ENCODE measurements at places on chromosomes 6 and 20.

- no peak for DNase-seq
Observed at GRCh38 chr6:144544266-144544830, 259.2 kb downstream of the UTRN start.

DNA sequence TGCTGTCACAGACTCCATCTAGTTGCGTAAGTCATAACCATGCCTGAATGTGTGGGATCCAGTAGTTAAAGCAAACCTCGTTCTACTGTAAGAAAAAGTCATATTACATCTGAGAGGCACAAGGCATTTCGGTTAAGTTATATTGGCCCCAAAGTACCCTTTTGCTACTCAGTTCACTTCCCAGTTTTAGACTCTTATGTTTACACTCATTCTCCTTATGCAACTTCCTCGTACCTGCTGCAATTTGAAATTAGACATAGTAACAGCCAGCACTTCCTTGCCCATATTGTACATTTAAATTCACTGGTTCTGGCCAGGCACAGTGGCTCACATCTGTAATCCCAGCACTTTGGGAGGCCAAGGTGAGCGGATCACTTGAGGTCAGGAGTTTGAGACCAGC, 37.0 kb downstream of the PEX7 start:
- peak; percentile 50 for DNase-seq

DNA sequence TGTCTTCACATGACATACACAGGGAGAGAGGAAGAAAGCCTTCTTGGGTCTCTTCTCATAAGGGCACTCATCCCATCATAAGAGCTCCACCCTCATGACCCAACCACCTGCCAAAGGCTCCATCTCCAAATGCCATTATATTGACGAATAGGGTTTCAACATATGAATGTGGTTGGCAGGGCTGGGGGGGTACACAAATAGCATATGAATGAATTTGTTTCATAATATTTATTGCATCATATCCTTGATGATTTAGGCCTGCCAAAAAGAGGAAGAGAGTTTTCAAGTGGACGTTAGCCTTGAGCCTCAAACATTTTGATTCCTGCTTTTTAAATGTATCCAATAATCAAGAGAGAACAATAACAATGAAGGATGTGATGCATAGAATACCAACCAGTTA, 26.2 kb upstream of the OPRM1 start:
- peak; percentile 87 for DNase-seq

DNA sequence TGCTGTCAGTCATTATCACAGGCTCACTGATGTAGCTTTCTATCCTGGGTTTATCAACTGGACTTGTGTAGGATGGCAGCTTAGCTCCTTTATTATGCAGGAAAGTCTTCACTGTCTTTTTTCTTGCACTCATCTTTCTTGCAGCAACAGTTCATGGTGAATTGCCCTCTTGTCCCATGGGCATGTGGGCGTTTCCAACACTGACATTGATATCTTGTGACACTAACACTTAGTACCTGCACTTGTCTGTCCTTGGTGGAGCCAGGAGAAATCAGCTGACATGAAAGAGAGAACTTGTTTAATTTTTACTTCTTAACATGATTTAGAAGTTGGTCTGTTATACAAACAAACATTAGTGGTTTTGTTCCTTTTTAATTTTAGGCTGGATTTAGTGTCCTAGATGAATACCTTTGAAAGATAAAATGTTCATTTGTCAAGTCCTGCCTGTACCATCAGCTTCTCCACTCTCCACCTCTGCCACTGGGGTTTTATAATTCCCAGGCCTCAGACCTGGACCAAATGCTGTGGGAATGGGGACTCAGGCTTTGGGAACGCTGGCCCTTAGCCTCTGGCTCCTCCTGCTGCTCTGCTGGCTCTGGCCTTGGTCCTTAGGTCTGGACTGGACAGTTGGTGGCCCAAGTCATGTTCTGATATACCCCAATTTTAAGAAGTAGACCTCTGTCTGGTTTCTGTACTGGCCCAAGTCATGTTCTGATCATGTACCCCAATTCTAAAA, 161.0 kb upstream of the LAMP5 start:
- DNase-seq: peak; percentile 55

DNA sequence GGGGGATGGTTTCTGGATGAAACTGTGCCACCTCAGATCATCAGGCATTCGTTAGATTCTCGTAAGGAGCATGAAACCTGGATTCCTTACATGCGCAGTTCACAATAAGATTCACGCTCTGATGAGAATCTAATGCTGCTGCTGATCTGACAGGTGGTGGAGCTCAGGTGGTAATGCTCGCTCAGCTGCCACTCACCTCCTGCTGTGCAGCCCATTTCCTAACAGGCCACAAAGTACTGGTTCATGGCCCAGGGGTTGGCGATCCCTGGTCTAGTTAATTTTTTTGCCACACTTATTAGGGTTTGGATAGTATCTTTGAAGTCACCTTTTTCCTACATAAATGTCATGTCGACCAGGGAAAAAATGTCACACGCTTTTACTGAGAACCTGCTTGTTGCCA, 96.8 kb upstream of the MLIP start:
- no peak for DNase-seq

DNA sequence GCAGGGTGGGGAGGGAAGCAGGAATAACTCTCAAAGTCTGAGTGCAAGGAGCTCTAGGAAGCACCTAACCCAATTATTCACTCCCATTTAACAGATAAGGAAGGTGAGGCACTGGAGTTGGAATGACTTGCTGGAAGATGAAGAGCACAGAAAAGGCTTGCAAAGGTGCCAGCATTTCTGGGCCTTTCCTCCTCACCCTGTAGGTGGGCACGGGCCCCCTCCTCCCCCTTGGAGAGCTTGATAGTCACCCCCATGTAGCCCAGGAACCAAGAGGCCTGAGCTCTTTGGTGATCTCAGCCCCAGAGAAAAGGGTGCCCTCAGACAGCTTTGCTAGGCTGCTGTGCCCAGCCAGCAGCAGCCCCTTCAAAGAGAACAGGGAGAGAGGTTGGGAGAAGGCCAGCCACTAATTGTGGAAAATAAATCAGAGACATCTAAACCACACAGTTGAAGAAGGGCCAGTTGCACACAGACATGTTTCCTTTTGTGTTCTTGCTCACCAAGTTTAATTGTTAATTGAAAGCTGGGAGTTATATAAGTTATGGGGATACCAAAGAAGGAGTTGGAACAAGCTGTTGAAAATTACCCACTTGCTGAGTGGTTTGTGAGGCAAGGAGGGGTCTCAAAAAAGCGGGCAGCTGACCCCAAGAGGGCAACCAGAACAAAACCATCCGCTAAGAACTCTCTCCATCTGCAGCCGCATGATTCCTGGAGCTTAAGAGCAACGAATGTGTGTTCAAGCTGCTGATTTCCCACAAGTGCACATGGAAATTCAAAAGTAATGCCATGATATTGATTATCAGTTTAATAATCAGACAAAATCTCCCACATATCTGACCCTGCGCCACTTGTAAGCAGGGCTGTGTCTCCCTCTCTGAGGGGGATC, 77.0 kb downstream of the MRPL14 start:
- no peak for DNase-seq

DNA sequence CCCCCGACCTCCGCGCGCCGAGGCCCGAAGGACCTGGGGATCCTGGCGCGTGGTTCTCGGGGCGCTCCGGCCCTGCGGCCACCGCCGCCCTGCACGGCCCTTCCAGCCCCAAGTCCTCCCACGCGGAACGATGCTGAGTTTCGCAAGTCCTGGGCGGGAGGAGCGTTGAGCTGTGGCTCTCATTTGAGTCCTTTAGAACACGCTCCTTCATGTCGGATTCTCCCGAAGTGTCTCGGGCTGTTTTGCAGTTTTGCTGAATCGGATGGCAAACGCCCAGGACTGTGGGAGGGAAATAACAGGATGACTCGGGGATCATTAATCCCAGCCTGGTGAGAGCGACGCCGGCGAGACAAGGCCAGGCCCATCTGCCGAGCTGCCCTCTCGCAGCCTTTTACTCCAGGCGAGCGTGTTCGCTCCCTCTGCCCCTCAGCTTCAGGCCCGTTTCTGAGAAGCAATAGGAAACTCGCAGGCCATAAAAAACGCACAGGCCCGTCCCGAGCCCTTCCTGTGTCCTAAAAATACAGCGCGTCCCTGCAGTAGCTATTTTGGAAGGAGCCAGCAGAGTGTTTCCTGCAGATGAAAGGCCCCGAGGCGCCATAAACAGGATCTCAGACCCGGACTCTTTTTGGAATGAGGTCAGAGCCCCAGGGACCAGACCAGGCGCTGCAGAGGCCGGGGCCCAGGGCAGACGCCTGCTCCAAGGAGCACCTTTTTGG, 153.5 kb downstream of the DLL1 start:
- DNase-seq: no peak

DNA sequence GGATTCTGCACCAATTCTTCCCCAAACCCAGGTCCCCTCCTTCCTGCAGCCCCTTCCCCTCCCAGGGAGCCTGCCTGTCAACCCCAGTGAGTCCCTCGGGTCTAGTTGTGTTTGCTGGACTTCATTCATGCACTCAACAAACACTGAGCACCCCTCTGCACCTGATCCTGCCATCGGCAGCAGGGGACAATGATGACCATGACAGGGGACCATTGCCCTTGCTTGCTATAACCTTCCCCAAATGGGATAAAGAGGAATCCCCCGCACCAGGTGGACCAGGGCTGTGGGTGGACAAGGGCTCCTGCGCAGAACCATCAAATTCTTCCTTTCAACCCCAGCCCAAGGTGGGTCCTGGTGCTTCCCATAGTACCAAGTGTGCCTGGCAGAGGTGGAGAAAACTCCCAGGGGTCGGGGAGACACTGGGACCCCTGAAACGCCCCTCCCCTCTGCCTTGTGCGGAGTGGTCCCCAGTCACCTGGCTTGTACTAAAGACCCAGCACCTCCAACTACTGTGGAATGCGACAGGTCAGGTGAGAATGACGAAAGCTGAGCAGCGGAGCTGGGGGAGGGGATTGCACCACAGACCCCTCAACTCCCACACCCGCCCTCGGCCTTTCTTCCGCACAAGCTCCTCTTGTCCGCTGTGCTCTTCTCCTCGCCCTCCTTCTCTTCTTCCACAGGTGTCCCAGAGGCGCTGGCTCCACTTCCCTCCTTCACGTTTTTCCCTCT, 119.9 kb upstream of the ZNF217 start:
- DNase-seq: no peak

DNA sequence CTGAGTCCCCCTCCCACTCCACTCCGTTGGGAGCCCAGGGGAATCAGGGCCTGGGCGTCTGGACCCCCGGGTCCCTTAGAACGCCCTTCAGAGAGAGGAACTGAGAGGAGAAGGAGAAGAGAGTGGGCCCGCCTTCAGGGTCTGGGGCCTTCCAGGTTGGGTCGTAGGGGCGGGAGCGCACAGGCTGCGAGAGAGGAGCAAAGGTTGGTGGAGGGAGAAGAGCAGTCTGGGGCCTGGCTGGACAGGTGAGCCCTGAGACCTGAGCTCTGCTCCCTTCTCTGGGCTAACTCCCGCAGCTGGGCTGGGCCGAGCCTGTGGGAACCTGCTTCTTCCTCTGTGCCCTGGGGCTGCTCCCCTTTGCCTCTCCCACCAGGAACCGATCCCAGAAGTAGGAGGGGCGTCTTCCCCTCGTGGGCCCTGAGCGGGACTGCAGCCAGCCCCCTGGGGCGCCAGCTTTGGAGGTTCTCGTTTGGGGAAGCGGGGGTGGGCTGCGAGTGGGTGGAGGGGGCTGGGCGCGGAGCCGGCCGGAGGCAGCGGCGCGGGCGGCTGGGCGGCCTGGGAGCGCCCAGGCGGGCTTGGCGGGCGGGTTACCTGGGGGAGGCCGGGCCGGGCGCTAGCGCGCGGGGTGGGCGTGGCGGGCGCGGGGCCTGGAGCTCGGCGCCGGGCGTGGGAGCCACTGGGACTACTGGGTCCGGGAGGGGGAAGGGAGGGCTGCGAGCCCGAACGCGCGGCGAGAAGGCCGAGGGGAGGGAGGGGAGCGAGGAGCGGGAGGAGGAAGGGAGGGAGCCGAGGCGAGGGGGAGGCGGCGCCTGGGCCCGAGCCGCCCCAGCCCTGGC, at the start of gene DDR1:
Gene DDR1, plus strand, starts transcription at position 835 of the 836 bp plus-strand sequence. CDS start 4,211 bp downstream, outside the sequence.
- DNase-seq: peak; percentile 15

GRCh38 chr6:108562503-108562993, 1.8 kb downstream of the FOXO3 start:
- DNase-seq: peak; percentile 80

- no peak for DNase-seq
Observed at GRCh38 chr6:39638126-39638822, 86.9 kb downstream of the KIF6 start.

DNA sequence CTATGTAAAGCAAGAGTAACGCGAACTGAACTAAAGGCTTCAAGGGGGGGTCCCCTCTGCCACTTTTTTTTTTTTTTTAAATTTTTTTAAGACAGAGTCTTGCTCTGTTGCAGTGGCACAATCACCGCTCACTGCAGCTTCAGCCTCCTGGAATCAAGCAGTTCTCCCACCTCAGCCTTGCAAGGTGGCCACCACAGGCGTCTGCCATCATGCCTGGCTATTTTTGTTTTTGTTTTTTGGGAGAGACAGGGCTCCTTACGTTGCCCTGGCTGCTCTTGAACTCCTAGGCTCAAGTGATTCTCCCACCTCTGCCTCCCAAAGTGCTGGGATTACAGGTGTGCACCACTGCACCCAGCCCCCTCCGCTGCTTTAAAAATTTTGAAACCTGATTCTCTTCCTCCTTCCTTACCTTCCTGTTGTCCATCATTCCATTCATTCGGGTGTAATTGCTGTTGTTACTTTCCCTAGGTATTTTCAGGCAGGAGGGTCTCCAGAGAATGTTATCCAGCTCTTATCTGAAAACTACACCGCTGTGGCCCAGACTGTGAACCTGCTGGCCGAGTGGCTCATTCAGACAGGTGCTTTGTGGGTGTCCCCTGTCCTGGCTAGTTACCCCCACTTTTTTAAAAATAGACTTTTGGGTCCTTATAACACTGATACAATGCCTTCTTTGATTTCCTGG, 5.4 kb downstream of the NELFCD start:
- DNase-seq: no peak

DNA sequence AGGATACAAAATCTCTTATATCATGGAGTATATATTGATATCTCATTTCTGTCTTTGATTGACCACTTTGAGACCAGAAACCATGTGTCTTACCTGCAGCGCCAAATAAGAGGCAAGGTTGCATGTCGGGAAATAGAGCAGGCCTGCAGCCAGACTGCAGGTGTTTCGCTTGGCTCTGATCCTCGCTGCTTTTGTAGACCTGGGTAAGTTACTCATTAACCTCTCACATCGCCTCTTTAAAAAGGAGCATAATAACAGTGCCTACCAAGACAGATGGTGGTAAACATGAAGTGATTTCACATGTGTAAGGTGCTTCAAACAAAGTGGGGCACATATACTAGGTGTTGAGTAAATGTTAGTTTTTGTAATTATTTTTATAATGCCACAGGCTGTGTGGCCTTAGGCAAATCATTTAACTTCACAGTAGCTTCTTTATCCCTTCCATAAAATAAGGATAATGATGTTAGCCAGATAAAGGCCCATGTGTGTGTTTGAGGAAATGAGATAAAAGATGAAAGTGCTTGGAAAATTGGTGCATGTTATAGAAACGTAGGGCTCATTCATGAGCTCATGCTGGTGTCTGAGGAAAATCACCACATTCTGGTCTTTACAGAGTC, 248.8 kb upstream of the MAP3K7 start:
- no peak for DNase-seq

DNA sequence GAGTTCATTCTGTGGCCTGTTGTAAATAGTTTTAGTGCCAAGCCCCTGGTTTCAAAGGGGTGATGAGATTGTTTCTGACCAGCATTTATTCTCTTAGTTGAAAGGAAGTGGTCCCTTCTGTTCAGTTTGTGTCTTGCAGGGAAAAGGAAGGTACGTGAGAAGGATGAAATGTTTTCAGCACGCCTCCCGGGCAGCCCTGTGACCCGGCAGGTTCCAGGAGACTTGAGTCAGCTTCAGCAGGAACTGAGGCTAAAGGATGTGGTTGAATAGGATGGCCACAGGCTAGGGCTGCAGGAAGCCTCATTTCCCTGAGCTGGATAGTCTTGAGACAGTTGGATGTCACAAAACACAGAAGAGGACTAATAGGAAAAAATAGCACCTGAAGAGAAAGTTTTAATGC, 132.4 kb upstream of the SYNDIG1 start:
- no peak for DNase-seq

Data from inflammatory macrophage treated with lipopolysaccharide for 4 hours (primary cell).